Osteocyte (in vitro differentiated cells): ENCODE measurements at places on chromosomes 6 and 20. TPM values are rescaled to one million over a fixed set of nuclear protein-coding genes. Genes with fewer than 3 reads are reported as not detected.

DNA sequence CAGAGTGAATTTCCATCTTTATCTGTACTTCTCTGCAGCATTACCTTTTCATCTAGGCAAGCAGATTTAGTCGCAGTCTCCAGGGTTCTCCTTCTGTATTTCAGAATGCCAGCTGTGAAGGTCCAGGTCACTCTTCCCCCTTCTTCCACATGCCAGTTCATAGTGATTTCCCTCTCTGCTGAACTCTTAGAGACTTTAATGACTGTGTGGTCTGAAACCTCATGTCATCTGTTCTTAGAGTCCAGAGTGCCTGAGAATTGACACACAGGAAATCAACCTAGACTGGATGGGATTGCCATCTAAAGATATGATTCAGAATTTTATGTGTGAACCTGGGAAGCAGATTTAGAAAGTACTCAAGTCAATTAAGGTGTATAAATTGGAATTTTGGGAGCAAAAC, 248.1 kb downstream of the TPBG start:
- DNase-seq = no peak

GRCh38 chr20:62804627-62805154, at the start of gene OGFR:
OGFR (plus strand) TSS chr20:62804835; CDS start chr20:62804860, 25 bp downstream.
- no peak for DNase-seq

DNA sequence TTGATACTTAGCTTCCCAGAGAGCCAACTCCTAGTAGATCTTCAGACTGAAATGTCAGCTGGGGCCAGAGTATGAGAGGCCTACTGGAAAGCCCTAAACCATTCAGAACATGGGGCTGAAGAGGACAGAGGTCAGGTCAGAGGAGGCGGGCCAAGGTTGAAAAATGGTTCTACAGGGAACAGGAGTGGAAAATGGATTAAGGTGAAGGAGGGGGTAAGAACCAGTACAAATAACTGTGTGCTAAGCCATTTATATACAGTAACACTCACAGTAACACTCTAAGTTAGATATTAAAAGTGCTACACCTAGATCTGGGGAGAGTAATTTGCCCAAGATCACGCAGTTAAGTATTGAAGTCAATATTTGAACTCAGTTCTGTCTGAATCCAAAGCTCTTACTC, 313.2 kb upstream of the MAP3K7 start:
- DNase-seq = no peak

DNA sequence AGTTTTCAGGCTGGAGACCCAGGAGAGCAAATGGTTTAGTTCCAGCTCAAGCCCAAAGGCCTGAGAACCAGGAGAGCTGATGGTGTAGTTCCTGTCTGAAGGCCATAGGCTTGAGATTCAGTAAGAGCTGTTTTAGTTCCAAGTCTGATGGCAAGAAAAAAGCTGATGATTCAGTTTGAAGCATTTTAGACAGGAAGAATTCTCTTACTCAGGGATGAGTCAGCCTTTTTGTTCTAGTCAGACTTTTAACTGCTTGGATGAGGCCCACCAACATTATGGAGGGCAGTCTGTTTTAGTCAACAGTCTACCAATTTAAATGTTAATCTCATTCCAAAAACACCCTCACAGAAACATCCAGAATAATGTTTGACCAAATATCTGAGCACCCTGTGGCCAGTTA, 2.5 kb downstream of the ZSCAN26 start:
- no peak for DNase-seq

GRCh38 chr20:38007526-38007925, 25.7 kb downstream of the TTI1 start:
- DNase-seq = no peak

DNA sequence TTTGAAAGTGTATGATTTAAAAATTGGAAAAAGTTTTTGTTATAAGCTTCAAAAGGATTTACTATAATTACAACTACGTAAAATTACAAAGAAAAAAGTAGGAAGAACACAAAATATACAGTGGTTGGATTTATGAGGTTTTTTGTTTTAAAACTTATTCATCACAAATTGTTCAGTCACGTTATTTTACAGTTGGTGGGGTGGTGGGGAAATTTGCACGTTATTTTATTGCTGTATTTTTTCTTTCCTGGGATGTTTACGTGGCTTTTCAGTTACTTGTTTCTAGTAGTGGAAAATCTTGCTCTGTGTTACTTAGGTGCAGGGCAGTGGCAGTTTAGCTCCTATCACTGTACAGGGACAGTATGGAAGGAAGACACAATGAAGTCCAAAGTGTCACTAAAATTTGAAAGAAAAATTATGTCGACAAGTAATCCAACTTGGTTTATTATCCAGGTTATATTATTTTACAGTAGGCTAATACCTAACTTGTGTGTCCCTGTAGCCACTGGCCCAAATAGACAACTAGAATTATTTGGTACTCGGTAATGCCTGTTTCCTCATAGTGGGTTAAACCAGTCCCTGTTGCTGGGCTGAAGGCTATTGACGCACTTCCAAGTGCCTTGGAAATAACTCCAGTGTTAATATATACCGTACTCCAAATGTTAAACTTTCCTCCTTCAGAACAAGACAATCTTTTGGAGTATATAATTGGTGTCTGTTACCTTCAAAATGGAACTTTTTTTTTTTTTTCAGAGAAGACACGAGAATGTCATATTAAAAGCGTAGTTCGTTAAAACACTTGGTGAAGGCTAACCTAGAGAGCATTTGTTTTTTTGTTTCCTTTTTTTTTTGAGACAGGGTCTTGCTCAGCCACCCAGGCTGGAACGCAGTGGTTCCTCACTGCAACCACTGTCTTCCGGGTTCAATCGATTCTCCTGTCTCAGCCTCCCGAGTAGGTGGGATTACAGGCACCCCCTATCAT, 4.6 kb downstream of the JARID2 start:
- no peak for DNase-seq

- no peak for DNase-seq
Observed at GRCh38 chr6:96626759-96627364, 63.9 kb downstream of the FHL5 start.

- no peak for DNase-seq
Observed at GRCh38 chr6:11835065-11835464, 56.5 kb upstream of the ADTRP start.

- DNase-seq = no peak
Observed at GRCh38 chr20:9919271-9920014, 80.6 kb upstream of the PAK5 start.

GRCh38 chr20:561437-562231, 18.0 kb upstream of the CSNK2A1 start:
- no peak for DNase-seq

GRCh38 chr6:106739387-106739786, 110.0 kb downstream of the QRSL1 start:
- no peak for DNase-seq

DNA sequence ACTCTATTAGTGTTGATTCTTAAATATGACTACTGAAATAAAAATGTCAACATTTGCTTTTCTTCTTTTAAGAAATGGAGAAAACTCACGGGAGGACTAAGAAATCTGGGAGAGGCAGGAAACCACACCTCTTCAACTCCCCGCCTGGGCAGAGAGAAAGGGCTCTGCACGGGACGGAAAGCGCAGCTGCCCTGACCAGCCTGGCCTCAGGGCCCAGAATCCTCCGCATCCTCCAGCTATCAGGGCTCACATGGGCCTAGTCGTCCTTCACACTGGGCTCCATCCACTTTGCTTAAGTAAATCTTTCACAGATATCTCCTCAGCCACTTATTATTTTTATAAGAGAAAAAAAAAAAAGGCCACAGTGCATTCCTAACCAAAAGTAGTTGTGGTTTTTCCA, 215.1 kb downstream of the TBXT start:
- no peak for DNase-seq

DNA sequence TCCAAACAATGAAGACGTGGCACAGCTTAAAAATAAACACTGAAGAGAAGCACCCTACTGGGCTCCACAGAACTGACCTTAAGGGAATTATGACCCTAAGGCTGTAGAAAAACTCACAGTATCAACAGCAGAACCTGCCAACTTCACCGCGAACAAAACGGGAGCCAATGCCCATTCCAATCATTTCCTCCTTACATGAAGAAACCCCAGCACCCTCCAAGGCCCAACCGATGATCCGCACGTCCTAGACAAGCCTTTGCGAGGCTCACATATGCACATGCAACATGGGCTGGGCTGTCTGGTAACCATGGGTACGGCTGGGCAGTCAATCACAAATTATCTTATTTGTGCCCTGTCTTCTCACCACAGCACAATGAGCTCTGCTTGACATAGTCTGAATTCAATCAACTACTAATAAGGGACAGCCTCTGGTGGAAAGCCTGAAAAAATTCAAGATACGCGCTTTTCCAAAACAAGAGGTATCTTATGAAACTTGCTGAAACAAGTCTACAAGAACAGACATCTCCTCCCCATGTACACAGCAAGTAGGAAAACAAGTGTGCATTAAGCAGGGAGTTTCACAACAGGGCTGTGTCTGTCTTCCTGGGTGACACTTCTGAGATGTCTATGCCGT, 1.7 kb downstream of the DIDO1 start:
- DNase-seq = no peak

DNA sequence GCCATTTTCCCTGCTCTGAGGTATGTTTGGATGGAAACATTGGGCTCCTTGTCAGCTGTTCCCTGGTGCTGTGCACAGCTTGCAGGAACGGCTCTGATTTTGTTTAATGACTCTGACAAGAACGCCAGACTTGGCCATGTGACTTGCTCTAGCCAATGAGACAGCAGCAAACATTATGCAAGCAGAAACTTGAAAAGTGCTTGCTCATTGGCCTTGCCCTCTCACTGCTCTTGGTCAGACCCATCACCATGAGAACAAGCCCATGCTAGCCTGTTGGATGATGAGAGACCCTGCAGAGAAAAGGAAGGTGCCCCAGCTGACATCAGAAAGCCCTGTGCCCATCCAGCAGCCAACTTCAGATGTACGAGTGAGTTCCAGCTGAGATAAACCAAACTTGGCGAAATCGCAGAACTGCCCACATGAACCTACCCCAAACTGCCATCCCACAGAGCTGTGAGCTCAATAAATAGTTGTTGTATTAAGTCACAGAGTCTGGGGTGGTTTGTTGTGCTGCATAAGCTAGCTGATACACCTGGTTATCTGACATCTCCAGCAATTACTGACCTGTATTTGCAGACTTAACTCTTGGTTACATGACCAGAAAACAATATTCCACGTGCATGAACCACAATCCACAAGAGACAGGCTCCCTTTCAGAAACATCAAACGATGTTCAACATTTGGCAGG, 96.9 kb downstream of the JPH2 start:
- DNase-seq = no peak

GRCh38 chr6:83827050-83827449, 26.1 kb upstream of the RIPPLY2 start:
- no peak for DNase-seq

DNA sequence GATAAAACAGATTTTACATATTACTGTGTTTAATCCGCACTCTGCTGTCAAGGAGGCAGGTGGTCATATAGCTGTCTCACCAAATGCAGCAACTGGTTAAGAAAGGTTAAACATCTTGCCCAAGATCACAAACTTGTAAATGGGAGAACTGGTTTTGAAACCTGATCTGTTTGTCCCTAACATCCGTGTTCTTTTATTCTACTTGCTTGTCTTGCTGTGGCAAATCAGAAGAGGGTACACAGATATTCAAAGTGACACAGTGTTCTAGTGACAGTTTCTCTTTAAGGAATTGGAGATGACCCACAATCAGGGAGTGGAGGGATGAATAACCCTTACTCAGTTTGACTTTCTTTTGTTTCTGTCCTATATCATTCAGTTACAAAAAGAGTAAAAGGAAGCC, 83.0 kb upstream of the SGK1 start:
- no peak for DNase-seq

Gene SLC22A2
- total RNA-seq = not detected in 2 replicates

Gene AAR2
- 32.8 and 36.1 TPM in 2 replicates for total RNA-seq

Gene PHF20
- 38.1 and 42.1 TPM in 2 replicates for total RNA-seq

Gene TREM1
- total RNA-seq = not detected in 2 replicates

Gene SOX18
- total RNA-seq = 1.2 and 2.0 TPM in 2 replicates

Gene PBOV1
- not detected in 2 replicates for total RNA-seq
